ENCODE measurements at places on chromosomes 2 and 18.

- DNase-seq: no peak
These were observed 39.2 kb downstream of the FECH start for GRCh38 chr18:57547260-57547659.

GRCh38 chr18:27520401-27520800, 335.3 kb upstream of the CHST9 start:
- no peak for DNase-seq

GRCh38 chr2:145100301-145100700, 580.4 kb upstream of the ZEB2 start:
- no peak for DNase-seq

DNA sequence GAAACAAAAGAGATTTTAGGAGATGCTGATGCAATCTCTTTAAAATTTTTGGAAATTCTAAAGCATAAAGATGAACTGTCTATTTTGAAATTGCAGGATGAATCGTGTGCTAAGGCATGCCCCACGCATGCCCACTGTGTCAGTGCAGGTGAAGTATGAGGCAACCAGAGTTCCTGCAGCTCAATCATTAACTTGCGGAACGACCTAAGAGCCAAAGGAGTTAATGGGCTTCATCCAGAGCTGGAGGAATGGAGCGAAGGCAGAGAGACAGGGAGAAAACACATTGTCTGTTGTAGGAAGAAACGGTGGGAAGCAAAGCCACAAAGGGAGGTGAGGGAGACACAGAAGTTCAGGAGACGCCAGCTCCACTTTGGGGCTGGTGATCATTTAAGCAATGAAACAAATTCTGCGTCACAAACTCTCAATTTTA, 265.2 kb downstream of the CCDC85A start:
- DNase-seq: no peak

GRCh38 chr2:160657196-160657595, 163.6 kb upstream of the RBMS1 start:
- no peak for DNase-seq

All from MG63 (cell line).